ENCODE measurements at places on chromosomes 16 and 17. TPM values are rescaled to one million over a fixed set of nuclear protein-coding genes. Genes with fewer than 3 reads are reported as not detected.

DRC3 gene
- 2.3 TPM for total RNA-seq

- no peak for DNase-seq
These were observed 16.2 kb upstream of the RMI2 start for GRCh38 chr16:11329071-11329491.

TPPP3 gene
- not detected for total RNA-seq

GDE1 gene
- 44.7 TPM for total RNA-seq

DNA sequence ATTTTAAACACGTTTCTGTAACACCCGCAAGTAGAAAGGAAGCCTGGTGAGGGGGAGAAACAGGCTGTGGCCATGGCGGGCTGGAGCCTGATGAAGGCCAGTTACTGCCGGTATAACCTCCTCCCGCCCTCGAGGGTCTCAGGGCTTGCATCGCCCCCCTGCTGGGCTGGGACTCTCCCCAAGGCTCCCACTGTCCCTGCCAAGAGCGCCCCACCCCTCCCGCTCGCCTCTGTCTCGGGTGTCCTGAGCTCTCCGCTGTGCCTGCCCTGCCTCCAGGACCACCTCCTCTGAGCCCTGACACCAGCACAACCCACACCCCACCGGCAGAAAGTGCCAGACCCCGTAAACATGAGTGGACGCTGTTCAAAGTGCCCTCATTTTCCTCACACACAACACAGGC lies 18.7 kb downstream of the TMEM204 start:
- DNase-seq = no peak

Data from MCF 10A (cell line).